ENCODE measurements at places on chromosomes 1 and 21.

GRCh38 chr1:225534135-225534534 is 106.3 kb upstream of the LBR start:
- DNase-seq = no peak

GRCh38 chr1:17880449-17880848 is 125.3 kb downstream of the ACTL8 start:
- DNase-seq = no peak

DNA sequence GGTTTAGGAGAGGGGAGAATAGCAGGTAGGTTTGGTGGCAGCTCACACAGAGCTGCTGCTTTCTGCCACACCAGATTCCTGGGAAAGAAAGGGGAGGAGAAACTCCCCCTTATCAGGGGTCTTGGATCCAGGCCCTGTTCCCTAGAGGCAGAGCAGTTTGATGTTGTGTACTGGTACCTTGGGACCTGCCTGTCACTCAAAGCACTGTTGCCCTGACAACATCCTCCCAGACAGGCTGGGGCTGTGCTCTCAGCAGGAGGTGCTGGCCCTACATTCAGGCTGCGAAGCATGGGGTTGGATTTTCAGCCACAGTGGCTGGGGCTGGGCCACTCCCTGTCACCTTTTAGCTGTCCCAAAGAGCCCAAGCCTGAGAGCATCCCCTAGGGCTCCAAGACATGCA is 188.0 kb downstream of the GRIK3 start:
- DNase-seq = no peak

- DNase-seq = peak; percentile 48
These were observed 48.3 kb downstream of the IL23R start for GRCh38 chr1:67214420-67215174.

- DNase-seq = no peak
These were observed 141.2 kb downstream of the TM2D1 start for GRCh38 chr1:61583703-61584102.

GRCh38 chr1:154863315-154864174 is 6.5 kb downstream of the KCNN3 start:
- peak; percentile 72 for DNase-seq

- DNase-seq = no peak
These were observed 75.4 kb downstream of the RPAP2 start for GRCh38 chr1:92374223-92374622.

- no peak for DNase-seq
These were observed 183.2 kb downstream of the KIF26B start for GRCh38 chr1:245337829-245338484.

GRCh38 chr1:54014009-54014629 is 3.9 kb downstream of the LDLRAD1 start:
- no peak for DNase-seq

GRCh38 chr1:154407198-154408091 is 2.3 kb downstream of the IL6R start:
- DNase-seq = no peak

GRCh38 chr1:25163986-25164385 is 68.3 kb downstream of the SYF2 start:
- DNase-seq = no peak

DNA sequence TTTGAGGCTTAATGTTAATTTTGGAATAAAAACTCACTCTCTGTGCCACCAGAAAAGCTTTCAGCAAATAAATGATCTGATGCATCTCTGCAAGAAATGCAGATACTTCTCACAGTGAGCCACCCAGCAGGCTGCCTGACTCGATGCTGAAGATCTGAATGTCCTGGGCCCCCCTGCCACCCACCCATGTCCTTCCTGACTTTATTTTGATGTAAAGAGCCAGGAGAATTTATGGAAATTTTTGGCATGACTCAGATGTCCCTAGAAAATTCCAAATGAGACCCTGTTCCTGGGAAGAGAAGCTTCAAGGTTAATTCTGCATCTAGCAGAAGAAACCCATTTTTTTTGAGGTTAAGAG is 62.8 kb upstream of the COA6 start:
- DNase-seq = no peak

GRCh38 chr1:19260211-19261138 is 8.9 kb downstream of the MRTO4 start:
- no peak for DNase-seq

GRCh38 chr1:30149226-30149625 is 574.2 kb downstream of the MATN1 start:
- no peak for DNase-seq

GRCh38 chr1:79595931-79596330 is 589.4 kb upstream of the ADGRL4 start:
- no peak for DNase-seq

GRCh38 chr1:31427322-31427721 is 14.3 kb downstream of the SERINC2 start:
- DNase-seq = no peak

DNA sequence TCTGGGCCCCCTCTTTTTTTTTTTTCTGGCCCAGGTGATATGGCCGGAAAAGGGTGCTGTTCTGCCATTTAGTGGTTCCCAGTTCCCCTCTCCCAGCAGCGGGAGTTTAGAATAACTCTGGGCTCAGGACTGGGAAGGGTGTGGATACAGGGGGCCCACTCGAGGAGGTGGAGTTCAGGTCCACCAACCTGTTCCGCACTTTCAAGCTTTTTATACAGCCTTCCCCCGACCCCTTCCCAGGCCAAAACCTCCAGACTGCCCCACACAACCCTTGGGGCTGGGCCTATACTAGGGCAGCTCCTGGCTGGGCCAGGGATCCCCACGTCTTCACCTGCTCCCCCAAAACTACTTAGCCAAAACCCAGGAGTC is 402 bp downstream of the PLEKHG5 start:
- no peak for DNase-seq

- no peak for DNase-seq
These were observed 484.1 kb upstream of the USP24 start for GRCh38 chr1:55699228-55699627.

GRCh38 chr21:45529785-45530422 is 12.3 kb downstream of the SLC19A1 start:
- DNase-seq = no peak

DNA sequence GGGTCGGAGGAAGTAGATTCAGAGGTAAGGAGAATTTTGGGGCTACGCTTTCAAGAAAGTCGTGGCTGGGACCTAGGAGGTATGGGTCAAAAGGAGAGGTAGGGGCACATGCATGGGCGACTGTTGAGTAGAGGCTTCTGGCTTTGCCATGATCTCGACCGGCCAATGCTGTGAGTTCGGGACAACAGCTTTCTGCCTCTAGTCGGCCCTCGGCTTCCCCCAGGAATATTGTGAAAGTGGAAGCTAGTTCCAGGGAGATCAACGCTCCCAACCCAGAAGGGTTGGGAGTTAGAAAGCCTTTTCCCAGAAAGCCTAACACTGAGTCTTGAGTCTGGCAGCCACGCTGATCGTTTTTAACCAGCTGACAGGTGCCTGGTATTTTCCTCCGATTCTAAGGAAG is 69.0 kb downstream of the ZNF678 start:
- no peak for DNase-seq

GRCh38 chr21:36035381-36035791 is 24.9 kb downstream of the SETD4 start:
- no peak for DNase-seq

DNA sequence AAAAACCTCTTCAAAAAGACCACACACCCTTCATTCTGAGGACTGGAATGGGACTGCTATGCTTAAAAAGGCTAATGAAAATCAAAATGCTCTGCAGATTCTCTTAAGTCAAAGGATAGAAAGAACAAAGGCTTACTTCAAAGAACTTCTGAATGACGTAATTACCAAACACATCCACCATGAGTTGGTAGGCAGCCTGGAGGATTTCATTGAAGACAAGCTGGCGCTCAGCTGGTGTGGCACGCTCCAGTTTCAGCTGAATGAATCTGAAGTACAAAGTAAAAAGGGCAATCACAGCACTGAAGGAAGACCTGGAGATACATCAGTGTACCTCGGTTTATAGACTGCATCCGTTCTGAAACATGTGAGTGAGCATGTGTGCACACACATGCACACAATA is 43.5 kb upstream of the SDC3 start:
- no peak for DNase-seq

DNA sequence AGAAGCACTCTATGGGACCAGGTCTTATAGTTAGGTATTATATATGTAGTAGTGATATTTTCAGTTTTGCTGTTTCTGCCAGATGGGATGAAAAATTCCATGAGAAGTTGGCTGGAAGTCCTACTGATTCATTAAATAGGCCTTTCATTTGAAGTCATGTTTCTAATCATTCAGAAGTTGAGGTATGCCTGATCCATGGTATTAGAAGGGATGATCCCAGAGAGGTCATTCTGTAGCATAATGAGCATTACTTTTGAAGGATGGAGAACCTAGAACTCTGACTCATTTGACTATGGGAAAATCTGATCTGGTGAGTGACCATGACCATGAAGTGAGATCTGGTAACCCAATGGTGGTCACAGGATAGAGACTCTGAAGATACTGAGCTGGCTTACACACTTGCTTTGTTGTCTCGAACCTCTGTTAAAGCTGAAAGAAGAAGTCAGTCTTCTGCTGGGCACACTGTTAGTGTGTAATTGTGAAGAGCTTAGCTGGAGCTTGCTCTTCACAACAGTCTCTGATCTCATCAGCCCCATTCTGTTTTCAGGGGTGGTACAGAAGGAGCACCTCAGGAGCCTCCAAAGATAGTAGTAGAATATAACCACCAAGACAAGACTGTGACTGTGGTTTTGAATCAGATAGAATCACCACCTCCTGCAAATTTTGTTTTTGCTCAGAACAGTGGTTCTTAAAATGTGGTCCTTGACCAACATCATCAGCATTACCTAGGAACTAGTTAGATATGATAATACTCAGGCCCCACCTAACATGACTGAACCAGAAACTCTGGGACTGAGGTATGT is 9.0 kb downstream of the MGST3 start:
- DNase-seq = no peak

- DNase-seq = no peak
These were observed 38.4 kb downstream of the EEIG2 start for GRCh38 chr1:108598340-108598739.

DNA sequence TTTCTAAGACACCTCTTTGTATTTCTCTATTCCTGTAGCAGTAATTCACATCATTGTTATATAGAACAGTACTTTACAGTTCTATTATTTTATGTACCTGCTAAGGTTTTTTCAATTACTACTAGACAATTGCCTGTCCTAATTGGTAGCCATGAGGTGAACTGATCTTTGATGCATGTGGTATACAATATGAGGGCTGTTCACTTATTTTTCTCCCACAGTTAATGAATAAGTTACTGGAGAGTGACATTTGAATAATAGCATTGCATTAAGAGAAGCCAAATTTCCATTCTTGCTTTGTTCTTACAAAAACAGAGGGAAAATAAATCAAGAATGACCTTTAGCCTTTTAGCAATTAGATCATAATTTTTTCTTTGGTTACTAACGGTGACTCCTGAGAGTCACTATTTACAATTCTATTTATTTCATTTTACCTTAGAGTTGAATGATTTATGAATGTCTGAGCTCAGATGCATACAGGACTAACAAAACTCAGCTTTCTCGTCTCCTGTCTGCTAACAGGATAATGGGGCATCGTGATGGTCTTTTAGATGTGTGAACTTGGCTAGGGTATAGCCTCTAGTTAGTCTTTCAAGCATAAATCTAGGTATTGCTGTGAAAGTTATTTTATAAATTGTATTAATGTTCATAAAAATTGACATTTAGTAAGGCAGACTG is 54.1 kb downstream of the OLFM3 start:
- DNase-seq = no peak

DNA sequence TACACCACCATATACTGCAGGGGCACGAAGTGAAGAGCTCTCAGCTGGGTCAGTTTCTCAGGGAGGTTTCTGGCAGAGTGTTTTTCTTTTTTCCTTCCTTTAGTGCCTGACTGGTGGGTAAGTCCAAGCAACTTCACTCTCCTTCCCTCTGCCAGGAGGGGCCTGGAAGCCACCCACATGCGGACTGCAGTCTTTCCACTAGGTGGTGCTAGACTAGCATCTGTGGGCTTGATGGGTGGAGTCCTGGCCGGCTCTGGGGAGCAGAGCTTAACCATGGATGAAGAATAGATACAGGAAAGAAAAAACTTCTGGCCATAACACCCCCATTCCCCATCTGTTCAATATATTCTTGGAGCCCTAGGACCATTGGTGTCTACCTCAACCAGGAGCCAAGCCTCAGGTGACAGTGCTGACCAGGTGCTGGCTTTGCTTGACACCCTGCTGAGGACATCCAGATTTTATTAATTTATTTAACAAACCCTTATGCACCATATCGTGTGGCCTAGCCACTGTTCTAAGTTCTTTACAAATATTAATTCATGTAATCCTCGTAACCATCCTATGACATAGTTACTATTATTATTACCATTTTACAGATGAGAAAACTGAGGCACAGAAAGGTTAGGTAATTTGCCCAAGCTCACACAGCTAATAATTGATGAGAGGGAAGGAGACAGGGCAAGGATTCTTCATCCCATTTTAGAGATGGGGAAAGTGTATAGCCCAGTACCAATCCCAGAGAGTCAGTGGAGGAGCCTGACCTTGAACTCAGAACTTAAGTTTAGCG is 126.7 kb upstream of the CSF3R start:
- DNase-seq = peak; percentile 76

DNA sequence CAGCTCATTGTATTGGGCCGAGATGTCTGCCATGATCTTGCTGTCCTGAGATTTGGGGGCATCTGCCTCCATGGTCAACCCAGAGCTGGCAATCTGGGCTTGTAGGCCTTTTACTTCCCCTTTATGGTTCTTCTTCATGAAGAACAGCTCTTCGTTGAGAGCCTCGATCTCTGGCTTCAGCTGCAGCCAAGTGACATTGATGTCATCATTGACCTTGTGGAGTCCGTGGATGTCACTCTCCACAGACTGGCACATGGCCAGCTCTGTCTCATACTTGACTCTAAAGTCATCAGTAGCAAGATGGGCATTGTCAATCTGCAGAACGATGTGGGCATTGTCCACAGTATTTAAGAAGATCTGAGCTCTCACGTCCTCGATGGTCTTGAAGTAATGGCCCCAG is 29.2 kb downstream of the RAP1A start:
- no peak for DNase-seq

GRCh38 chr1:205449750-205450443 is 5.9 kb downstream of the BLACAT1 start:
- peak; percentile 41 for DNase-seq

- no peak for DNase-seq
These were observed 18.1 kb upstream of the IL19 start for GRCh38 chr1:206752481-206752880.

- no peak for DNase-seq
These were observed 324.1 kb downstream of the ZP4 start for GRCh38 chr1:237566581-237566980.

DNA sequence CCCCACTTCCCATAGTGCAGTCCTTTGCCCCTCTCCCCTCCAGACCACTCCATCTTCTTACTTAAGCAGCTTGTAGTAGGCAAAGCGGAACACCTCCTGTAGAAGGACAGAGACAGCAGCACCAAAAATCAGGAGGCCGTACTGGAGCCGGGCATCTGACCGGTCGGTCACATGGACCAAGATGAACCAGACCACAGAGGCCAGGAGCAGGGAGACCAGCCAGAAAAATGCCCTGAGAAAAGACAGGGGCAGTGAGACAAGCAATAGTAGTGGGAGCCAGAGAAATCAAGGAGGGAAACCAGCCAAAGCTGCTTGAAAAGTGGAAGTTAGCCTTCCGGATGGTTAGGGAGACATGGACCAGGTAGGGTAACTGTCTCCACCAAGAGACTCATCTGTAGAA is 920 bp downstream of the APH1A start:
- DNase-seq = no peak
